Memory B cell (primary cell): ENCODE measurements at places on chromosomes 6 and 20.

DNA sequence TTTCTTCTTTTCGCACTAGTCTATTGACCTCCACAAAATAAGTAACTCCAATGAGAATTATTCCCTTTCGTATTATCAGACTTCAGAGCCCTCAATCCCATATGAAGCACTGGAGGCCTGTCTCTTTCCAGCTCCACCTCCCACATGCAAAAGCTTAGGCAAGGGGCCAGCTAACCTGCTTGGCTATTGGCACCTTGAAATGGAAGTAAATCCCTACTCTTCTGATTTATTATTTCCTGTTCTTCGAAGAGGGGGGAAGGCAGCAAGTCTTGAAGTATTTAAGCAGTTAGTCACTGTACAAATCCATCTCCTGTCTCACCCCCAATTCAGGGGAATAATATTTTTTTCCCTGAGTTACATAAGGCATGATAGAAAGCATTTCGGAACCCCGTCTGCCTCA is 577.8 kb downstream of the MAFB start:
- peaks cover 9% of the 10 kb centered on the region for H3K27me3 ChIP-seq
- no peak overlapping the region for H3K4me3 ChIP-seq
- H3K4me1 ChIP-seq = no peaks in the 10 kb centered on the region
- DNase-seq = no peak
- H3K36me3 ChIP-seq = no peaks in the 10 kb centered on the region

DNA sequence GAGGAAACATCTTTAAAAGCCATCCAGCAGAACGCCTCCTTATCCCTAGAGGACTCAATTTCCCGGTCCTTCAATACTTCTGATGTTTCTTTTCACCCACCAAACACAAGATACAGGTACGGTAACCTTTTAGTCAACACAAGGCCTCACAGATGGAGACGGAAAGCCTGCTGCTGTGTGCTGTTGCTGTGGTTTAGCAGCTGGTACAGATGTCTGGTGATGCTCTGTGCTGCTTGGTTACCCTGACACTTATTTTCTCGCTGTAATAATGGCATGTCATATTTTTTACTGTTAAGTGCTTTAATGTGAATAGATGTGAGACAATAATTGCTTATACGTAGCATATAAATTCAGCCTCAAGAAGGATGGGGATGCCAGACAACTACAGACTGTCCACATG is 25.3 kb downstream of the GMDS start:
- no peak overlapping the region for H3K4me3 ChIP-seq

DNA sequence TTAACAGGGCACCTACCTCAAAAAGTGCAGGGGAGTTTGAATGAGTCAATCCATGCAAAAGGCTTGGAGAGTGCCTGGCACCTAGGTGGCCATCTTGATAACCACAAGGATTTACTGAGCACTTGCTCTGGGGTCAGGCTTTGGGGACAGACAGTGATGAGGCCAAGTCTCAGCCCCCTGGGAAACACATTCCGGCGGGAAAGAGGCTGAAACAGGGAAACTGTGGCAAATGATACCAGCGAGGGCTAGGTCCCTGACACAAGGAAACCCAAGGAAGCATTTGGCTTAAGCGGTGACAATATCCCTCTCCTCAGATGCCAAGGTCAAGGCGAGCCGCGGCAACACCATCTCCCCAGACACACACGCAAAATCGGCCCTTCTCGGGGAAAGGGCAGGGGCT is 527 bp upstream of the DOK5 start:
- DNase-seq = no peak
- H3K27me3 ChIP-seq = peaks cover 19% of the 10 kb centered on the region
- no peaks in the 10 kb centered on the region for H3K36me3 ChIP-seq
- no peak overlapping the region for H3K27ac ChIP-seq

DNA sequence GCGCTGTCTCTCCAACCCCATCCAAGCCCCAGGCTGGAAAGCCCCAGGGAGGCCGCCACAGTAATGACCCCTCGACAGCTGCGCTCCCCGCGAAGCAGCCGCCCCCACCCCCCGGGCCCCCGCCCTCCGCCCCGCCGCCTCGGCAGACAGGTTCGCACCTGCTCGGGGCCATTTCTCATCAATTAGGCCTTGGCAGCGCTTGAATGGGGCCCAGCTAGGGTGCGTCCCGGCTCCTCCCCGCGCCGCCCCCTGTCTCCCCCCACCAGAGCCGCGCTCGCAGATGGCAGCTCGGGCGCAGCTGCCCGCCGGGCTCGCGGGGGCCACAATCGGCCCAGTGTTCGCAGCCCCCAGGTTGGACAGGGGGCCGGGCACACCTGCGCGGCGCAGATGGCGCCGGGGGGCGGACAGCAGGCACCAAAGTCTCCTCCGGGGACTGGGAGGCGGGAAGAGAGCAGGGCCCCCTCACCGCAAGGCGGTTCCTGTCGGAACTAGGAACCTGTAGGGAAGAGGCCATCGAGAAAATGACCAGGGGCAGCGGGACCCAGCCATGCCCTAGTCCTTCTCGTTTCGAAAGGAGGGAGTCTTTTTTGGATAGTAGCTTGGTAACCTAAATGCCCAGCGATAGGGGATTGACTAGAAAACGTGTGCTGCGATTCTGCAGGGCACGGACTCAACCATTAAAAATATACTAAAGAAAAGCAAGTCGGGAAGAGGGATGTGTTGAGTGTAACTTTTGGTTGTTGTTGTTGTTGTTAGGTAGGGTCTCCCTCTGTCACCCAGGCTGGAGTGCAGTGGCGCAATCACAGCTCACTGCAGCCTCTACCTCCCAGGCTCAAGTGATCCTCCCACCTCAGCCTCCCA is 83.2 kb upstream of the EYA2 start:
- H3K27me3 ChIP-seq = peaks cover 14% of the 10 kb centered on the region
- H3K27ac ChIP-seq = no peak overlapping the region
- no peak overlapping the region for H3K4me3 ChIP-seq
- no peaks in the 10 kb centered on the region for H3K36me3 ChIP-seq
- DNase-seq = no peak

DNA sequence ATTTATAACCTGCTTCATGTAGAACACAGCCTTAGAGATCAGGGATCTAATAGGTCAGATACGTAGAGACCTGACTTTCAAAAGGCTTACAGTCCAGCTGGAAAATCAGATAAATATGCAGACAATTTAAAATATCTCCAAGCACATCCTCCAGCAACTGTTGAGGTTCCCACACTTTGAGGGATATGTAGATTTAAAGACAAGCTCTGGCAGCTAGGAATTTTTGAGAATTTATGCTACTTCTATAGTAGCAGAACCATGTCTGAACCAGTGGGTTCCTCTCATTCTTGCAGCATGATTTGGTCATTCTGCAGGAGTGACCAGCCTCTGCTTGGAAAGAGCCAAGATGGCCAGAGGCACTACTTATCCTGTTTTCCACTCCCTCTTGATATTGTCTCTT is 60.5 kb downstream of the CYB5R4 start:
- H3K4me1 ChIP-seq = peaks cover 10% of the 10 kb centered on the region
- no peaks in the 10 kb centered on the region for H3K27me3 ChIP-seq
- no peak overlapping the region for H3K27ac ChIP-seq
- peaks cover 26% of the 10 kb centered on the region for H3K36me3 ChIP-seq

- H3K27me3 ChIP-seq = no peaks in the 10 kb centered on the region
- no peaks in the 10 kb centered on the region for H3K36me3 ChIP-seq
- no peak overlapping the region for H3K27ac ChIP-seq
- no peaks in the 10 kb centered on the region for H3K4me1 ChIP-seq
Observed at GRCh38 chr6:66496659-66497058, 789.6 kb upstream of the EYS start.

DNA sequence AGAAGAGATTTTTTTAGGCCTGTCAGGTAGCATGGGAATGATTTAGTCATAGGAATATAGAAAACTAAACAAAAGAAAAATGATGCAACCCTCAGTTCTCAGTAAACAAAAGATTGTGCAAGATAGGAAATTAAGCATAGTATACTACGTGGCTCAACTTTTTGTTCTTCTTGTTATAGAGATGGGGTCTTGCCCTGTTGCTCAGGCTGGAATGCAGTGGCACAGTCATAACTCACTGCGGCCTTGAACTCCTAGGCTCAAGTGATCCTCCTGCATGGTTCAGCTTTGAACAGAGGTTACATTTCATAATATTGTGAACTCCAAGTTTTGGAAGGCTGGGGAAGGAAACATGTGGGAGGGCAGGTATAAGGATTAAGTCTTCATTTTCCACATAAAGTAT is 28.5 kb downstream of the SLX4IP start:
- peaks cover 33% of the 10 kb centered on the region for H3K36me3 ChIP-seq
- no peak for DNase-seq
- H3K27me3 ChIP-seq = no peaks in the 10 kb centered on the region
- no peak overlapping the region for H3K4me3 ChIP-seq
- H3K27ac ChIP-seq = no peak overlapping the region

DNA sequence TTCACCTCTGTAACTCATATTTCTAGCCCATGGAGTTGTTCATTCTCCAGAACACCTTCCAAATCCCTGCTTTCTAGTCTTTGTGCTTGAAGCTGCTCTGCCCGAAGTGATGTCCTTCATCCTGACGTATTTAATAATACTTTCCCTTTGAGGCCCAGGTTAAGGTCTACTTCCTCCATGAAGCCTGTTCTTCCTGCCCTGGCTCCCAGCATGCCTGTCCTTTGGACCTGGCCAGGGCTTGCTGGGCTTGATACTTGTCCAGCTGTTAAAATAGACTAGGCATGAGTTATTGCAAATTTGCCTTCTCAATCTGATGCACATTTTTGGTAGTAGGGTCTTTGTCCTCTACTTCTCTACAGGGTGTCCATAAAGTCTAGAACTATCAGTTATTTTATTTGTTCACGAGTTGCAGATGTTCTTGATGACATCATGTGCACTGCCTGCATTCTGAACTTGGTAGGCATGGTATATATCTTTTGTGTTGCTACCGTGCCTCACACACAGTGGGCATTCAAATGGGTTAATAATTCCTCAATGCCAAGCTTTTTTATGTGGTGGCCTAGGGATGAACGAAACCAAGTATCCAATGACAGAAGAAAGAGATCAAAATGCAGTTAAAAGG is 3.1 kb upstream of the MAP7 start:
- H3K4me3 ChIP-seq = no peak overlapping the region
- no peaks in the 10 kb centered on the region for H3K4me1 ChIP-seq
- H3K27me3 ChIP-seq = peaks cover 6% of the 10 kb centered on the region
- peaks cover 8% of the 10 kb centered on the region for H3K36me3 ChIP-seq
